Jurkat, Clone E6-1 (cell line): ENCODE measurements at places on chromosomes 13 and 19.

DNA sequence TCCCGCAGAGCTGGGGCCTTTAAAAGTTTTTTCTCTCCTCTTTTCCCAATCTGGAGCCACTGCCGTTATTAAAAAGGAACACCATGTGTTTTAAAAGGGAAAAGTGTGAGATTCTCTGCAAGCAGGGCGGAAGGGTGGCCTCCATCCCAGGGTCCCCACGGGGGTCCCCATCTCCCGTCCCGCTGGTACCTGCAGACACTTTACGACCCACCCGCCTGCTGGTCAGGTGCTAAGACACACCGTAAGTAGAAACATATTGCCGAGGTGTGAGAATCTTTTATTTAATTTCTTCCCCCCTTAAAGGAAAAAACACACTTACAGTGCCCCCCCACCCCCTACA lies 1.8 kb downstream of the CRLF1 start:
- no peak for DNase-seq

- DNase-seq, result no peak
These were observed 112.6 kb downstream of the LIG4 start for GRCh38 chr13:108102771-108103170.

- no peak for DNase-seq
These were observed 8.8 kb downstream of the NKPD1 start for GRCh38 chr19:45151821-45152503.

- DNase-seq, result no peak
These were observed 12.6 kb upstream of the GNA15 start for GRCh38 chr19:3123088-3123721.

DNA sequence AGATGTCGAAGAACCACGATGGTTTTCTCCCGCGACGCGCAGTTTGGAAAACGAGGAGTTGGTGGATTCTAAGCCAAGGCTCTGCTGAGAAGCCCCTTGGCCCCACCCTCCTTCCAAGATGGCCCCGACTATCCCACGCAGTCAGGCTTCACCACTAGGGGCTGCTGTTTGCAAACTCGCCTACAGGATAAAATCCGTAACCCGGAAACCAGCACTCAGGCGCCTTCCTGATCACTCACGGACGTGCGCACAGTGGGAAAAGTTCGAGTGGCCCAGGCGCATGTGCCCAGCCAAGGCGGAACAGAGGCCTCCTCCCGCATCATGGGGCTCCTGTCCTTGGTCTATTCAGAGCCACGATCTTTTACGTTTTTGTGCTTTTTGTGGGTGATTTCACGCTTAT lies 19.2 kb upstream of the UQCR11 start:
- peak; percentile 54 for DNase-seq

DNA sequence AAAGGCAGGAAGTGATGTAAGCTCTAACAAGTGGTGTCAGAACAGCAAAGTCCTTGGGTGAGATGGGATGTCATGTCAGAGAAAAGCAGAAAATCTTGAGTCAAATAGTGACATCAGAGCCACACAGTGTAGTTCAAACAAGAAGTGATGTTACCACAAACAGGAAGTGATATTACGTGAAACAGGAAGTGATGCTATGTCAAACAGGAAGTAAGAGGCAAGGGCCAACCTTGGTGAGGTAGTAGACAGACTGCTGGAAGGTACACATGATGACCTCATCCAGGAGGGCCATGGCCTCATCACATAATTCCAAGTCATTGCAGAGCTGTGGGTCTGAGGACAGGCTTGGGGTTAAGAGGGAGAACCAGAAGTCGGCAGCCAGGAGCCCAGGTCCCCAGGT lies 7.0 kb upstream of the MAMSTR start:
- DNase-seq, result peak; percentile 66

- no peak for DNase-seq
These were observed 20.2 kb upstream of the TRPC4 start for GRCh38 chr13:37889820-37890219.

DNA sequence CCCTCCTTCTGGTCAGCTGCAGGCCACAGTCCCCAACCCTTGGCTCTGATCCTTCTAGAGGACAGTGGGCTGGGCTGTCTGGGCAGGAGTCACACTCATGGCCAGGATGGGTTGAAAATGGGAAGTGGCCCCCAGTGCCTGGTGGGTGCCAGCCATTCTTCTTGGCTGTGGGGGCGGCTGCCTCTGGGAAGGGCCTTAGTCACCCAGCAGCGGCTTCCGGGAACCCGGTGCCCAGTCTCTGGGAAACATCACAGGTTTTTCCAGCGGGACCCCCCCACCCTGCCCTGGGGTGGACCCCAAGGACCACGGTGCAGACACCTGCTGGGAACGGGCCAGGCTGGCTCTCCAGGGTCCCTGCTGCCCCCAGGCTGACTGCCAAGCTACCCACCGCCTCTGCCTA lies 27.3 kb upstream of the SLC7A10 start:
- no peak for DNase-seq

DNA sequence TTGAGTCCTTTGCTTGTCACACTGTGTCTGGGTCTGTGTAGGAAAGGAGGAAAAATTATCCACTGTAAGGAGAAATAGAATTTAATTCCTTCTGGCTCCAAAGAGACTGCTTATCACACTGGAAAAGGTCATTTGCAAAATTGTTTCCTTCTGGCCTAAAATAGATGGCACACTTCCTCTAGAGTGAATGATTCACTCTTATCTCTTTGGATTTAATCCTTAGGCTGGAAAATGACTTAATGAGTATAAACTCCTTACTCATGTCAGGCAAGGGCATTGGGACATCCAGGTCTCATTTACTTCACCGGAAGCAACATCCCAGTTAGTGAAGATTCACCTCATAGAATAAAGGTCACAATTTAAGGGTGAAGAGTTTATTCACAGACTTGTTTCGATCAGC lies 293.6 kb downstream of the OXGR1 start:
- DNase-seq, result no peak

DNA sequence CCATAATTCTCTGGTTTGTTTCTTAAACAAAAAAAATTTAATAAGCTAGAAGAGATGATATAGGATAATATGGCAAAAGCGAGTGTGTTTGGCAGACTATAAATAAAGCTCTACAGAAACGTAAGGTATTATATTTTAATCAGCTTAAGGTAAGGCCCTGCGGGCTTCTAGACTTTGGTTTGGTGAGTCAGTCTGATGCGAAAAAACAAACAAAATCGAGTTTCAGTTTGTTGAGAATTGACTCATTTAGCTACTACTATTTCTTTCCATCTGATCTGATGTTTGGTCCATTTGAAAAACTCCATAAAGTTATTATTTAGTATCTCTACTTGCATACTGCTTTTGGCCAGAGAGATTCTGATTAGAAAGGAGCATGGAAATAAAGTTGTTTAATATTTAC lies 138.0 kb downstream of the MIPEP start:
- DNase-seq, result no peak

- DNase-seq, result no peak
These were observed 6.7 kb downstream of the KHSRP start for GRCh38 chr19:6417713-6418561.

DNA sequence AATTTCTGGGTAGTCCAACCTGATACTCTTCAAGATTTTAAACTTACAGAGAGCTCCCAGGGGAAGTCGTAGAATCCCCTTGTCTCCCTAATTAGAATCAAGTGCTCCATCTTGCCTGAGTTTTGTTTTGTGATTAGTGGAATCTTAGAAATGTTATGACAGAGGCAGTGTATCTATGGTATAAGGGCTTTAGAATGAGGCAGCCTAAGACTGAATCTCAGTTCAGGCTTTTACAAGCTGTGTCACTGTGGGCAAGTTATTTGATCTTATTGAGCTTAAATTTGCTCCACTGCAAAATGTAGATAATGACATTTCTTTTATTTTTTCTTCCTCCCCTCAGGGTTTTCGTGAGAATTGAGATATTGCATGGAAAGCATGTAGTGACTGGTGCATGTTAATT lies 215.5 kb downstream of the POSTN start:
- no peak for DNase-seq

- DNase-seq, result no peak
These were observed 1193.8 kb downstream of the SLITRK1 start for GRCh38 chr13:82688400-82688994.
